Ascending aorta (tissue), 2 donors: ENCODE measurements at places on chromosomes 3 and 15.

DNA sequence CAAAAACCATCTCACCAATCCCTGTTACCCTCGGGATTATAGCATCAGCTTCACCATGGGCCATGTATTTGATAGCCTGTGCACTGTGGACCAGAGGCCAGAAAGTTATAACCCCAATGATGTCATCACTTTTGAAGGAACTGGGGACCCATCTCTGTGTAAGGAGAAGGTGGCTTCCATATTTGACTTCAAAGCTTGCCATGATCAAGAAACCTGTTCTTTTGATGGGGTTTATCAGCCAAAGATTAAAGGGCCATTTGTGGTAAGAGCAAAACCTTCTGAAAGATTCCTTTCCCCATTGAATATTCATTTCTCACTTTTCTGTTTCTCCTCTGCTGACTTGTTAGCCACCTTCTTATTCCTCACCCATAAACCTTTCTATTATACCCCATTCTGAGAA is 34.3 kb upstream of the RPL14 start:
- no peak for DNase-seq

DNA sequence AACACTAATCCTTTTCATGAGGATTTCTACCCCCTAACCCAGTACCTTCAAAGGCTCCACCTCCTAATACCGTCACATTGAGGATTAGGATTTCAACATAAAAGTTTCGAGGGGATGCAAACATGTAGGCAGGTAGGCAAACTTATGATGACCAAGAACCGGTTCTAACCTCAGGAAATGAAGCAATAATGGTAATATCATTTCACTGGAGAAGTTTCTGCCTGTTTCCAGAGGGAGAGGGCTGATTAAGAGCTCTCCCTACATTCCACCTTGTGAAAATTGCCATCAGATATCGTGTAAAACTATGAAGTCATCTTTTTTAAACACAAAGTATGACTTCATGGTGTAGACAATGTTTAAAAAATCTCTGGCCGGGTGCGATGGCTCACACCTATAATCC is 31.6 kb downstream of the NKIRAS1 start:
- no peak for DNase-seq

DNA sequence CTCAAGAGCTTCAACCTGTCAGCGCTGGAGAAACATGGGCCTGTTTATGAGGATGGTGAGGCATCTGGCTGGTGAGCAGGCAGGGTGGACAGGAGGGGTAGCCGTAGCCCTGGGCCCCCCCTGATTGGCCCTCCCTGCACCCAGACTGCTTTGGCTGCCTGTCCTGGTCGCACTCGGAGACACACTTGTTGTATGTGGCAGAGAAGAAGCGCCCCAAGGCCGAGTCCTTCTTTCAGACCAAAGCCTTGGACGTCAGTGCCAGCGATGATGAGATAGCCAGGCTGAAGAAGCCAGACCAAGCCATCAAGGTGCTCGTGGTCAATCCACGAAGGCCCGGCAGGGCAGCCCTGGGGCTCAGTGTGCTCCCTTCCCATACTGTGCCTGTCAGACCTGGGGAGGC is 1.8 kb downstream of the APEH start:
- no peak for DNase-seq

GRCh38 chr3:181941250-181941649 is 229.5 kb downstream of the SOX2 start:
- no peak for DNase-seq

DNA sequence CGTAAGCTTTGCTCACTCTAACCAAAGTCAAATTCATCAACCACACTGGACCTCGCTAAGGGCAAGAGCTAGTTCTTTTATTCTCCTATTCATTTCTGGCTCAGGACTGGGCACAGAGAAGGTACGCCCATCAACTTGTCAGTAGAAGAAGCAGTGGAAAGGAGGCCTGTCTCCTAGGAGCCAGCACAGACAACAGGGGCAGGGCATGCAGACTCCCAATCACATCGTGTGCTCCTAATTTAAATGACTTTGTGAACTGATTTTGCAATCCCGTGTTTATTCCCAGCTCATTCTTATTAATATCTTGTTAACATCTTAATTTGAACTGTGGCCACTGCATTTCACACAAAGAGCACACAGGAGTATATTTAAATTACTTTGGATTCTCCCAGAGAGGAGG is 161.1 kb upstream of the BCL6 start:
- no peak for DNase-seq

- no peak for DNase-seq
These were observed 6.8 kb downstream of the CSK start for GRCh38 chr15:74788683-74789151.
